ENCODE measurements at places on chromosomes 5 and 9.

GRCh38 chr9:72022841-72023240, 37.6 kb downstream of the C9orf57 start:
- no peak for DNase-seq

GRCh38 chr5:166088389-166089039, 2202.9 kb upstream of the WWC1 start:
- DNase-seq: no peak

- DNase-seq: no peak
Observed at GRCh38 chr5:95631255-95631958, 11.5 kb downstream of the GPR150 start.

DNA sequence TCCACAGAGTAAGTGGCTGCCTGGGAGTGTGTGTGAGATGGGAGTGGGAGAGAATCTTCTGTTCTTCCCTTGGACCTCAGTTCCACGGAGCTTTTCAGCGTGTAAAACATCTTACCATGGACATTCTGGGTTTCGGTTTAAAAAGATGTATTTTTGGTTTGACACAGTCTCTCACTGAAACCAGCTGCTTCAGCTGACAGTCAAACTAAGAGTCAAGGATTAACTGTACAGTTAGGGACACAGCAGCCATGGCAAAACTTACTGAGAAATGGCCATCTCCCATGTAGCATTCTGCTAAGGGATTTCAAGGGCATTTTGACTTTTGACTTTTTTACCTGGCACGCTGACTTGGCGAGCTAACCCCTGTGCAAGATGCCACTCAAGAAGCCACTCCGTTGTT, 93.8 kb upstream of the IL12B start:
- no peak for DNase-seq

DNA sequence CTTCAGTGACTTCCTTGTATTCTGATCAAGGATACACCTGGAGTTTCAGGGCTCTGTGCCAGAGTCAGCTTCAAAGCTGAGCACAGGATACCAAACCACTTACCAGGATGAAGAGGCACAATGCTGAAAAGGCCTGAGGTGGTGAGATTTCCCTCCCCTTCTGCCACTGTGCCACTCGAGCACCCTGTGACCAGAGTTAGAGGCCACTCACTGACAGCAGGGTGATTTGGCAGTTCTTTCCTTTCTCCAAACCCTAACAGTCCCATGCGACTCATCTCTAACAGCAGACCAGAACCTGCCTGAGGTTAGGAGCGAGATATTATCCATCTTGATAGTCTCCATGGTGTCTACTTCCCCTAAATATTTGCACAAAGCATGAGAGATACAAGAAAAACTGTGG, 1.8 kb downstream of the PLGRKT start:
- DNase-seq: no peak

DNA sequence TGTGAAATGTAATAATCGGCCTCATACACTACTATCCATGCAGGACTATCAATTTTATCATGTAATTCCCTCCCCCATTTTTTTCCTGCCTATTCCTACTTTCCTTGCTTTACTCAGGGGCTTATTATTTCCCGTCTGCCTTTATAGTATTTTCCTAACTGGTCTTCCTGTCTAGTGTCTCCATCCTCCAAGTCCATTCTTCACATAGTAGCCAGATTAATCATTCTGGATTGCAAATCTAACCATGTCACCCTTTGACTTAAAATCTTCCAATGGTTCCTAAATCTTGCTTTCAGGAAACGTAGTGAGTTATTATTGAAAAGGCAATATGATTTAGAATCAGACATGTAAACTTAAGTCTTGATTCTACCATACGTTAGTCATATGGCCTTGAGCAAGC, 307.4 kb upstream of the HAPLN1 start:
- no peak for DNase-seq

DNA sequence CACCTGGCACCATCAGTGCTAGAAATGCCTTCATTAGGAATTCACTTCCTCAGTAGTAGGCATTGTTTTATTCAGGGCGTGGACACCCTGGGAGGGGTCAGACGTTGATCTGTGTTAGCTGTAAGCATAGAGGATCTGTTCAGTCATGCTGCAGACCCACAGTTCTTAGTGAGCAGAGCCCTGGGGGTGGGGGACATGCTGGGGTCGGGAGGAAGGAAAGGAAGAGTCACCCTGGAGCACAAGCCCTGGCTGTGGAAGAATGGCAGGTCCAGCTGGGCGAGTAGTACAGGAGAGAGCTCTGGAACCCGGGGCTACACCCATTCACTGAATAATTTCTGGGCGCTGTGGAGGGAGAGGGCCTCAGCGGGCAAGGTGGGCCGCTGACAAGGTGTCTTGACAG, 172.5 kb downstream of the FSTL4 start:
- no peak for DNase-seq

- no peak for DNase-seq
Observed at GRCh38 chr5:139677736-139678613, 29.8 kb downstream of the CXXC5 start.

GRCh38 chr5:32027093-32027716, 146.9 kb downstream of the GOLPH3 start:
- DNase-seq: no peak

DNA sequence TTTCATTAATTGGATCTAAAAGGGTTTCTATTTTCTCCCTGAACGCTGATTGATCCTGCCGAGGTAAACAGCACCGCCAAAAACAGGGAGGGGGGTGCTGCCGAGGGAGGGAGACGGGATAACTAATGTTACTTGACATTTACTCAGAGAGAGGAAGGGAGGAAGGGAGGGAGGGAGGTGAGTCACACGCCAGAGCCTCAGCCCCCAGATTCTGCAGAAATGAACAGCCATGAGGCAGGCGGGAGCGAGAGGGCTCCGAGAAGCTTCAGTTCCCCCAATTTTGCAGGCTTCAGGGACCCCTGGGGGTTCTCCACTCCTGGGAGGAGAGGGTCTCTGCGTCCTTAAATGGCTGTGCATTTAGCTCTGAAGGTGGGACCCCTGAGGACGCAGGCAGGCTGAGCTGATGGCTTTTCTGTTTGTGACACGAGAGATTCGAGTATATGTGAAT, 59.1 kb upstream of the IER5L start:
- peak; percentile 54 for DNase-seq

GRCh38 chr5:50715001-50715400, 48.6 kb downstream of the PARP8 start:
- DNase-seq: no peak

DNA sequence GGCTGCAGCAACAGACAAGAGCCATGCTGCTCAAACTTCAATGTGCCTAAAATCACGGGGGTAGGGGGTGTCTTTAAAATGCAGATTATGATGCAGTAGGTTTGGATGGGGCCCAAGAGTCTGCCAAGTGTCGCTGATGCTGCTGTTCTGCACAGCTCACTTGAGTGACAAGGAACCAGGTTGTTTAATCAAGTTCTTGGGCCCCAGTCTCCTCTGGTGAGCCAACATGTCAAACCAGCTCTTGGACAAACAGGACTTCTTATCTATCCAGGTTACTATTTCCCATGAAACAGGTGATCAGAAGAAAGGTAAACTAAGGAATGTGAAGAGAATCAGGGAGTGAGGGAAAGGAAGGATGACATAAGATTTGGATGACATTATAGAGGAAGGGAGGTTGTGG, 78.0 kb downstream of the APBA1 start:
- DNase-seq: no peak

DNA sequence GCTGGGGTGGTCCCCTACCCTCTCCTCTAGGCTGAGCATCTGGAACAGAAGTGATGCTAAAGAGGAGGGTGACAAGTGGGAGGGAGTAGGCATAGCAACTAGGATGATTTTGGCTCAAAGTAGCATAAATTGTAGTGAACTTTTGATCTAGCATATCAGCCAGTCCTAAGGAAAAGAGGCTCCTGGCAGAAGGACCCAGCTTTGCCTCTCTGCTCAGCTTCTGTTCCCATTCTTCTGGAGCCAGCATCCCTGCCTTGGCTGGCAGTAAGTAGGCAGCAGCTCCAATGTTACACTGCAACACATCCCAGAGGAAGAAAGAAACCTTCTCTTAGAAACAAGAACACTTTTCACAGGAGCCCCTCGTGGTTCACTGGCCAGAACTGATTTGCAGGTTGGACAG, 487.0 kb downstream of the MTRR start:
- no peak for DNase-seq

- DNase-seq: no peak
Observed at GRCh38 chr5:78792345-78793055, 143.9 kb upstream of the LHFPL2 start.

- DNase-seq: no peak
Observed at GRCh38 chr9:132998831-132999635, 20.5 kb downstream of the GFI1B start.

DNA sequence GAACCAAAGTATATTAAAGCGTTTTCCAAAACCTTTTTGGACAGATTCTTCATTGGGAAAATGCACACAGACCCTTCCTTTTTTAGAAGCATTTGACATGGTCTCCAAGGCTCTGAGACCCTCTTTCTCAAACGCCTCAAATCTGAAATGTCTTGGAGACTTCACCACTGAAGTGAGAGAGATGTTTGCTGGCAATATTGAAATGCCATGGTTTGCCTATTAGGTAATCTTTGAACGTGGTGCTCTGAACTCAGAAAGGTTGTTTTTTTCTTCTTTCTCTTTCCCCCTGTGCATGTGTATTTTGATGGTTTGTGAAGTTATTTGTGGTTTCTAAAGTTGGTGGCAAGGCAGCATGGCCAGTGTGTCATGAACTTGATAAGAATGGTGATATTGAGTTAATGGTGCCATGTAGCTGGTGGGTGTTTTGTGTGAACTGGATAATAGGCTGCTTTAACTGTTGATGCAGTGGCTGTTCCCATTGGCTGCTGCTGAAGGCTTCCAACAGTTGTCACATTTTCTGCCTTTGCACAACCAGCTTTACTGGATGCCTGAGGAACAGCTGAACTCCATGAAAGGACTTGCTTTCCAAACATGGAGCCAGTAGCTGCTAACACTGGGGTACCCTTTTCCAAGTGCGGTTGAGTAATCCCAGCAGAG, 1.7 kb downstream of the PALM2AKAP2 start:
- no peak for DNase-seq

- no peak for DNase-seq
Observed at GRCh38 chr5:9363026-9363425, 182.8 kb downstream of the SEMA5A start.

GRCh38 chr5:139177809-139178588, 20.2 kb downstream of the SIL1 start:
- peak; percentile 11 for DNase-seq

DNA sequence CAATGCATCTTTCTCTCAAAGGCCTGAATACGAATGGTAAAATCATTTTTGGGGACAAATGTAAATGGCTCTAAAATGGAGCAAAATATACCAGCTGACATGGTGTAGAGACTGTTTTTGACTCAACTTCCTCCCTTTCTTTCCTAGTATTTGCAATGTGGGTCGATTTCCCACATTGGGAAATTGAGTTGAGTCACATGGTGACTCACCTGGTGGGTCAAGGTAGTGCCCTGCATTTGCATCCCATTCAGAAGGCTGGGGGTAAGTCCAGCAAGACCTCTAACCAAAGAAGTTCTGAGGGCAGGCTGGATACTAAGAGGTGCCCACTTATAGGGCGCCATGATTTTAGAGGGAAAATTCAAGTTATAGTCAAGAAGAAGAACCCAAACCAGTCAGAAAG, 179.6 kb upstream of the MPDZ start:
- DNase-seq: no peak

DNA sequence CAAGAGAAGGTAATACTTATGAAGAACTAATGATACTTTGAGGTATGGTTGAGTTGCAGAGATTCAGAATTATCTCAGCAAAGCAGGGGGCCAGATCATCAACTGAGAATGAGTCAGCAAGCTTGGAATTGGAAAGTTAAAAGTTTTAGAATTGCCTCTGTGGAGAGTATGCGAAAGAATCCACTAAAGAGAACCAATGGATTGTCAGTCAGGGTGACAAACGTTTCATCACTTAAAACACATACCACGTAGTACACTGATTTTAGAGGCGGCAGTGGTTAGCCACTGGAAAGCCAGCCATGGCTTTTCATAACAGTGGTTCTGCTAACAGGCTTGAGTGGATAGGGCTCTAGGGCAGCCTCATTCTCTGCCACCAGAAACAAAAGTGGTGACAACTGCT, 30.7 kb downstream of the AOPEP start:
- no peak for DNase-seq

DNA sequence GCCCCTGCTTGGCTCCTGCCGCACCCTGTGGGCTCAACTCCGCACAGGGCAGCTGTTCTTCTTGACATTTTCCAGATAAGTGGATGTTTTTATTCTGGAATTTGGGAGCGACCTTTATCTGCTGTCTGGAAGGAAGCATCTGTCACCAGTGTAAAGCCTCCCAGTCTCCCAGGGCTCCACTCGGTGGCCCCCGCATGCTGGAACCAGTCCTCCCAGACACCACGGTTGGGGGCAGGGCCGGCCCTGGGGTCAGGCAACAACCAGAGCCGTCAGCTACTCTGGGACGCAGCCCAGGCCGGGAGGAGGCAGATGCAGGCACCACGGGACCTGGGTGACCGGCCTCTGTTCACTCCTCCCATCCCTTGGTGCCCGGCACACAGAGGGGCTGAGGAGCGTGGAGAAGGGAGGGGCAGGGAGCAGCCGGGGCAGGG, 92.8 kb upstream of the ADAMTS2 start:
- no peak for DNase-seq

DNA sequence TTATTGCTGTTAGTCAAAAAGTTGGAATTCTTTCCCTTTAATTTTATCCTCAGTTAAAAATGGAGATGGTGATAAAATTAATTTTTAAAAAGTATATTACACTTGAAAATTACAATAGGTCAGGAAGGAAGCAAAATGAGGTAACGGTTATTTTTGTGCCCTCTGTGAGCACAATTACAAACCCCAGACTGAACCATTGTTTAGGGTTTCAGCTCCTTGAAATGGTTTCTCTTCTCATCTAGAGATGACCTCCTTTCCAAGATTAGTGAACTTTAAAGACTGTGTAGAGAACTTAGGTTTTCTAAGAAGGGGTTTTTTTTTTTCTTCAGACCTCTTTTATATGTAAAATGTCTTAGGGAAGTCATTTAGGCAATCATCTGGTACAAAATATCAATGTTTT, 126.2 kb upstream of the CHD1 start:
- no peak for DNase-seq

DNA sequence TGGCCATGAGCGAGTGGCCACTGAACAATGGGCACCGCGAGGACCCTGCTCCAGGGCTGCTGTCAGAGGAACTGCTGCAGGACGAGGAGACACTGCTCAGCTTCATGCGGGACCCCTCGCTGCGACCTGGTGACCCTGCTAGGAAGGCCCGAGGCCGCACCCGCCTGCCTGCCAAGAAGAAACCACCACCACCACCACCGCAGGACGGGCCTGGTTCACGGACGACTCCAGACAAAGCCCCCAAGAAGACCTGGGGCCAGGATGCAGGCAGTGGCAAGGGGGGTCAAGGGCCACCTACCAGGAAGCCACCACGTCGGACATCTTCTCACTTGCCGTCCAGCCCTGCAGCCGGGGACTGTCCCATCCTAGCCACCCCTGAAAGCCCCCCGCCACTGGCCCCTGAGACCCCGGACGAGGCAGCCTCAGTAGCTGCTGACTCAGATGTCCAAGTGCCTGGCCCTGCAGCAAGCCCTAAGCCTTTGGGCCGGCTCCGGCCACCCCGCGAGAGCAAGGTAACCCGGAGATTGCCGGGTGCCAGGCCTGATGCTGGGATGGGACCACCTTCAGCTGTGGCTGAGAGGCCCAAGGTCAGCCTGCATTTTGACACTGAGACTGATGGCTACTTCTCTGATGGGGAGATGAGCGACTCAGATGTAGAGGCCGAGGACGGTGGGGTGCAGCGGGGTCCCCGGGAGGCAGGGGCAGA, 53.3 kb downstream of the JADE2 start:
- DNase-seq: no peak

GRCh38 chr9:134495881-134496412, 145.7 kb upstream of the COL5A1 start:
- DNase-seq: no peak

- no peak for DNase-seq
Observed at GRCh38 chr5:170109059-170110031, 3.6 kb downstream of the FOXI1 start.

GRCh38 chr9:18881758-18882157, 151.3 kb downstream of the SAXO1 start:
- DNase-seq: no peak
